ENCODE measurements at places on chromosomes 16 and 17.

- no peak for DNase-seq
Measured at GRCh38 chr17:27733773-27734172, 66.6 kb downstream of the NOS2 start.

DNA sequence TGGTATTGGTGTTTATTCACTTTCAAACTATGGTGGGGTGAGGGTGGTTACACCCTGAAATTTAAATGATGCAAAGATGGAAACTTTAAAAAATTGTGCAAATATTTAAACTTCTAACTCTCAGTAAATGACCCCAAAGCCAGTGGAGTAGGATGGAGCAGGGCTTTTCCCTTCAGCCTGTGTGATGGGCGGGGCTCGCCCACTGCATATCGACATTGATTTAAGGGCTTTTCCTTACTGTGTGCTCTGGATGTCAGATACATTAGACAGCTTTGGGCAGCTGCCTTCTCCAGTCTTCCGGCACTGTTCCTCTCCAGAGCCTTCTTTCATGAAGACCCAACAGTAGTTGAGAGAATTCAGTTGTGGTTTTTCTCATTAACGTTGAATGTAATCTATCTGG is 99.9 kb downstream of the SPECC1 start:
- no peak for DNase-seq

GRCh38 chr17:18064053-18064452 is 23.7 kb upstream of the DRG2 start:
- no peak for DNase-seq

DNA sequence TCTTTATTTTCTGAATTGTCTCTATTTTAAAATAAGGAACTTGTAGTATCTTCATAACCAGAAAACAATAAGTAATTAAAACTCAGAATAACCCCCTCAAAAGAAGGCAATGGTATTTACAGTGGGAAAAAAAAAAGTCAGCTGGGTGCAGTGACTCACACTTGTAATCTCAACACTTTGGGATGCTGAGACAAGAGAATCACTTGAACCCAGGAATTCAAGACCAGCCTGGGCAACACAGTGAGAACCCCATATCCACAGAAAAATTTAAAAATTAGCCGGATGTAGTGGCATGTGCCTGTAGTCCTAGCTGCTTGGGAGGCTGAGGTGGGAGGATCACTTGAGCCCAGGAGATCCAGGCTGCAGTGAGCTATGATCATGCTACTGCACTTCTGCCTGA is 33.5 kb downstream of the ADAM11 start:
- no peak for DNase-seq

DNA sequence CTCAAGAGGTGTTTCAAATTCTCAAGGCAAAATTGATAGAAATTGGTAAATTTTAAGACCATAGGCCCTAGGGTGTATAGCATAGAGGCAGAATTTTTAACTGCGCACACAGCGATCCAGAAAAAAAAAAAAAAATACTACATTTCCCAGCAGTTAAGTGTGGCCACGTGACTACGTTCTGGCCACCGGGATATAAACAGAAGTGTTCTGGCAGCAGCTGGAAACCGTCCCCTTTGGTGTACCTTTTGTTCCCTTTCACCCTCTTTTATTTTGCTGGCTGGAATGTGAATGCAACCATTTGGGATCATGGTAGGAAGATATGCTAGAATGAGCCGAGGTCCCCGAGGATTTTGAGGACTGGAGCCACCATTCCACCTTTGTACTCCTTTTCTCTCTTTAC is 52.7 kb upstream of the AKAP1 start:
- DNase-seq = no peak

DNA sequence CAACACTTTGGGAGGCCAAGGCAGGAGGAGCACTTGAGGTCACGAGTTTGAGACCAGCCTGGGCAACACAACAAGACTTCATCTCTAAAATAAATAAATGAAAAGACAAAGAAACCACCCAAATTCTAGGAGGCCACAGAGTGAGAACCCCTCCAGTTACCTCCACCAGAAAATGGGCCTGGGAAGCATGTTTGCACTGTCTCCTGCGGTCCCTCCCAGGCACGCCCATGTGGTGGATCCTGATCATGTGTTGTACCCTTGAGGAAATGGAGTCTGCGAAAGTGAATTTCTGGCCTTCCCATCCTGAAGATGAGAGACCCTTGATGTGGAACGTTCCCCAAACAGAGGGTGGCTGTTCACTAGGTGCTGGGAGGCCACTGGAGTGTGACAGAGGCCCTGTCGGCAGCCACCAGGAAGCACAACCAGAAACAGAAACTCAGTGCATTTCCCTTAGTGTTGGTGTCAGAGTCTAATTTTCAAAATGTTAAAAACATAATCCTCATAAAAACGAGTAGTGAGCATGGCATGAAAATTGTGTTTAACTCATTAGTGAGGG is 19.2 kb upstream of the USP22 start:
- no peak for DNase-seq

- DNase-seq = no peak
Measured at GRCh38 chr16:17166095-17166494, 304.7 kb downstream of the XYLT1 start.

GRCh38 chr16:46573008-46573833 is 48.0 kb downstream of the SHCBP1 start:
- no peak for DNase-seq

DNA sequence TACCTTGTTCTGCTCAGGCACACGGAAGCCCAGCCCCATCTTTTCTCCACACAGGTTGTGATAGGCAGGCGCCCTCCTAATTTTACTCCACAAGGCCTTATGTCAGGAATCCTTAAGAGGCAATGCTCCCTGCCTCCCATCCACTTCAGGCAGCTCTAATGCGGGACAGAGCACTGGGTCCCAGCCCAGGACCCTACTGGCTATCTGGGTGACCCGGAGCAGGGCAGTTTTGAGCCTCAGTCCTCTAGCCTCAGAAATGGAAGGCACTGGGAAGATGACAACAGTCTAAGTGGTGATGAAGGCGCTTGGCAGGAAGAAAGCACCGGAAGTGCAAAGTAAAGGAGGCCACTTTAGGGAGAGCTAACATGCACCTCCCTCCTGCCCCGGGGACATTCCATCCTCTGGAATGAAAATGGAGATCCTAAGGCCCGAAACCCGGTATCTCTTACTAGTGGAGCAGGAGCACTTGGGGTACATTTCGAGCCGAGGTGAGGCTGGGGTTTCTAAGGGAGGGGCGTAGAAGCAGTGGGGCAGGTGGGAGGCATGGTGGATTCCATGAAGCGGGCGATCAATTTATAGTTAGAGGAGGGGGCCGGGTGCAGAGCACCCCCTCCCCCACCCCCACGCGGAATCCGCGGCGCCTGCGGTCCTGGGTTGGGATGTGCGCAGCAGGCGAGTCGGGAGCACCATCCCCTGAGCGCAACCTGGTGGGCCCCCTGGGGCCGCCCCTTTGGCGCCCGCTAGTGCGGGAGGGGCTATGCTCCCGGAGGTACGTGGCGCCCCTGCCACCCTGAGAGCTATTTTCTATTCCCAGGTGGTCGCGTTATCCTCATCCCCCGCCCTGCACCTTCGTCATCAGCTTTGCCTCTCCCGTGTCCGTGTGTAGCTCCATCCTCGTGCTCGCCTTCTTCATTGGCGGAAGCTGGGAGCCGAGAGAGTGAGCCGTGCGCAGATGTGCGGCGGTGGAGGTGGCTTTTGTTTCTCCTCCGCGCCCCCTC is 4.9 kb downstream of the MT1F start:
- DNase-seq = no peak

- no peak for DNase-seq
Measured at GRCh38 chr16:76278980-76279379, 1.8 kb downstream of the CNTNAP4 start.
